ENCODE measurements at places on chromosomes 2 and 18.

- DNase-seq, result no peak
Measured at GRCh38 chr2:69745035-69745434, 3.1 kb downstream of the ANXA4 start.

DNA sequence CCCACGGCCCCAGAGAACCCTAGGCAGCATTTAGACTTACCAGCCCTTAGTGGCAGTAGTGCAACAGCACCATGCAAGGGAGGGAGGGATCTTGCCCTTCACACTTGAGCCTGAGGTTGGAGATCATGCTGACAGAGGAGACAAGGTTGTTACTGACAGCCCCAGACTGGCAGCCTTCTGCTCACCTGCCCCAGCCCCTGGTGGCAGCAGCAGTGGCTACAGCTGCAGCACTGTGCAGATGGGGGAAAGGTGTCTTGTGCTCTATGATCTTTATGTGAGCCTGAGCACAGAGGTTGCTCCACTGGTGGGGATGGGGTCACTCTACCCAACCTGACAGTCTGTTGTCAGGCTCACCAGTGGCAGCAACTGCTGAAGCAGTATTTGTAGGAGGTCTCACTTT is 501.2 kb upstream of the LRRTM4 start:
- DNase-seq, result no peak

GRCh38 chr2:22829791-22830190 is 555.2 kb upstream of the KLHL29 start:
- no peak for DNase-seq

- DNase-seq, result no peak
Measured at GRCh38 chr2:44805401-44806235, 135.9 kb upstream of the SIX3 start.

Measured in amygdala (tissue), 56 donors.